IPS DF 6.9 (cell line): ENCODE measurements at places on chromosomes 4 and X.

DNA sequence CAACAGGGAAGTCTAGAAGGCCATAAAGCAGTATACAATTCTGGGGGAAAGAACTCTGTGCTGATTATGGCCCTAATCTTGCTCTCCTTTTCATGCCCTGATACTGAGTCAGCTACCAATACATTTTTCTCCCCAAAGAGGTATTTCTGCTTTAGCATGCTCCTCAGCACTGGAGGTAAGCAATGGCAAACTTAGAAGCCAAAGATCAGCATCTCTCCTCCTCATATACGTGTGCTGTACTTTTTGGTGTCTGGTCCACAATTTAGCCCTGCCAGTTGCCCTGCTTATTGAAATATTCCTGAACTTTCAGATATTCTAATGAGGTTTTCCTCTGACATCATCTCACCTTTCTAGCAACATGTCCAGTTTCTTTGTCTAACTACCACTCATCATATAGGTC lies 226.2 kb downstream of the FSTL5 start:
- DNase-seq: no peak
- H3K36me3 ChIP-seq: no peaks in the 10 kb centered on the region
- H3K4me3 ChIP-seq: no peak overlapping the region
- no peaks in the 10 kb centered on the region for H3K27me3 ChIP-seq

- DNase-seq: no peak
- no peaks in the 10 kb centered on the region for H3K36me3 ChIP-seq
- no peaks in the 10 kb centered on the region for H3K4me1 ChIP-seq
- H3K27ac ChIP-seq: no peak overlapping the region
- H3K4me3 ChIP-seq: no peak overlapping the region
These were observed 379.5 kb downstream of the ZIC3 start for GRCh38 chrX:137945470-137945869.

- H3K36me3 ChIP-seq: no peaks in the 10 kb centered on the region
- H3K4me1 ChIP-seq: no peaks in the 10 kb centered on the region
- H3K4me3 ChIP-seq: no peak overlapping the region
- no peaks in the 10 kb centered on the region for H3K27me3 ChIP-seq
These were observed 99.6 kb upstream of the INTU start for GRCh38 chr4:127533028-127533700.

DNA sequence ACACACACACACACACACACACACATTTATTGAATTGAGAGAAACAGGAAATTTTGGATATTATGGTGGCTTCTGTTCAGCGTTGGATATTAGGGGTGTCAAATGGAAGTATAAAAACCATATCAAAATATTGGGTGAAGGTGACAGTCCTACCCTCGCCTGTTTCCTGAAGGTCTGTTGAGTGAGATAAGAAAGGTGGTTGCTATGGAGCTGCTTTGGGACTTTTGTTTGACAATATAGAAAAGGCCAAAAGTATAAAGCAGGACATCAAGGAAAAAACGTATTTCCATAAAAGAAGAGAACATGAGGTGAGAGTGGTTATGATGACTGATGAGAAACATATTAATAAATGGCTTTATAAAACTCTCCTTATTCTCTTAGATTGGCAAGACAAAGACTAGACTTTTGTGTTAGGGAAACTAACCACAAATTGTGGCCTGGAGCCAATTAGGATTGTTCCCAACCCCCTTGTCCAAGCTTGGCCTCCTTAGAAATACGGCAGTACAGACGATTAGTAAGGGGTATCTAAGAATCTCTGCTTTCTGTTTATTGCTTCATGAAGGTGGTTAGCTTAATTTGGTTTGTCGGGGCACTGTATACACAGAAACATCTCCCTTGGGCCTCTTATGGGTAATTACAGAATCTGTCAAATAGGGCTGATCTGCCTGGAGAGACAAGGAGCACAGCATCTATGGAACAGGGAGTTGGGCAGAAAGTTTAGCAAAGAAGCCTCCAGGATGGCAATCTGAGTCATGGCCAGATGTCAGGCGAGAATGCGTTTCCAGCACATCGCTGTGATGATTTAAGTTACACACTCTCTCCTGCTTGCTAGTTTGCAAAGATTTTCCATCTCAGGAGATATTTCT lies 198.0 kb downstream of the CBR4 start:
- no peaks in the 10 kb centered on the region for H3K36me3 ChIP-seq
- no peak overlapping the region for H3K4me3 ChIP-seq
- no peaks in the 10 kb centered on the region for H3K27me3 ChIP-seq
- no peak for DNase-seq

GRCh38 chr4:17650406-17650805 lies 36.0 kb downstream of the MED28 start:
- no peaks in the 10 kb centered on the region for H3K4me1 ChIP-seq
- H3K27ac ChIP-seq: no peak overlapping the region
- H3K36me3 ChIP-seq: no peaks in the 10 kb centered on the region
- no peak for DNase-seq
- H3K27me3 ChIP-seq: no peaks in the 10 kb centered on the region

GRCh38 chr4:44544158-44544557 lies 95.5 kb upstream of the KCTD8 start:
- H3K27me3 ChIP-seq: no peaks in the 10 kb centered on the region
- no peak overlapping the region for H3K4me3 ChIP-seq
- DNase-seq: no peak
- H3K27ac ChIP-seq: no peak overlapping the region

DNA sequence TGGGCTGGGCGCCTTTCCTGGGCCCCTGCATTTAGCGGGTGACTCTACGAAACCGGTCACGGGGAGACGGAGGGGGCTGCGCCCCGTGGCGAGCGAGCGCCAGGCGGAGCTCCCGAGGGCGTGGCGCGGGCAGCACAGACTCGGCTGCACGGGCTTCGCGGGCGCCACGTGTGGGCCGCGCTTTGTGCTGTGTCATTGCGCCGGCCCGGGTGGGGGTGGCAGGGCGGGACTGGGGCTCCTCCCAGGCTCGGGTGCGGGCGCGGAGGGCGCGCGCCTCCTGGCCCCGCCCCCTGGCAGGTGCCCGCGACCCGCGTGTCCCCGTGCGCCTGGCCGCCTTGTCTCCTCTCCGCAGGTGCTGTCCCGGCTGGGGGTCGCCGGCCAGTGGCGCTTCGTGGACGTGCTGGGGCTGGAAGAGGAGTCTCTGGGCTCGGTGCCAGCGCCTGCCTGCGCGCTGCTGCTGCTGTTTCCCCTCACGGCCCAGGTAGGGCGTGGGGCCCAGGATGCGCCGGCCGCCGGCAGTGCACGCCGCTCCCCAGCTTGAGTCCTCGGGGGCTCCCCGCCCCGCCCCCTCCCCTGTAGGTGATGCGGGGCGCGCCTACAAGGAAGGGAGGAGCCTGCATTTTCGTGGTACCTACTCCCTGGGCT lies 651 bp downstream of the UCHL1 start:
- H3K4me3 ChIP-seq: peak overlapping the region; percentile 71
- 0 out of 2 replicates have a peak, but pooled peaks cover 3% of the 10 kb centered on the region for H3K4me1 ChIP-seq
- H3K36me3 ChIP-seq: peaks cover 25% of the 10 kb centered on the region
- DNase-seq: peak; percentile 18
- H3K27me3 ChIP-seq: no peaks in the 10 kb centered on the region

DNA sequence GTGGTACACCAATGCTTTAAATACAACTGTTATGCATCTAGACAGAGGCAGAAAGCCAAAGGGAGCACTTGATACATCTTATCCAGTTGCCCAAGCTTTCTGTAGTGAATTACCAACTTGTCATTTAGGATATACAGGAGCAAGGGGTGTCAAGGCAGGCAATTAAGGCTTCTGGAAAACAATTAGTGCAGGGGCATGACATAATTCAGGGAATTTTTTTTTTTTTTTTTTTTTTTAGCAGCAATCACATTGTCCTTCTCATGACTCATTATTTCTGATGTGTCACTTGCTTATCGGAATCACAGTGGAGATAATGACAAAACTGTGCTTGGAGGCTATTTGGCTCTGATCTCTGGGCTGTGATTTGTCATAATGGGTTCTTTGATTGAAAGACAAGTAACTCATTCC lies 259.5 kb downstream of the ARHGAP24 start:
- H3K27ac ChIP-seq: no peak overlapping the region
- no peak for DNase-seq
- 0 out of 2 replicates have a peak, but pooled peaks cover 2% of the 10 kb centered on the region for H3K4me1 ChIP-seq
- no peaks in the 10 kb centered on the region for H3K36me3 ChIP-seq
- no peaks in the 10 kb centered on the region for H3K27me3 ChIP-seq

DNA sequence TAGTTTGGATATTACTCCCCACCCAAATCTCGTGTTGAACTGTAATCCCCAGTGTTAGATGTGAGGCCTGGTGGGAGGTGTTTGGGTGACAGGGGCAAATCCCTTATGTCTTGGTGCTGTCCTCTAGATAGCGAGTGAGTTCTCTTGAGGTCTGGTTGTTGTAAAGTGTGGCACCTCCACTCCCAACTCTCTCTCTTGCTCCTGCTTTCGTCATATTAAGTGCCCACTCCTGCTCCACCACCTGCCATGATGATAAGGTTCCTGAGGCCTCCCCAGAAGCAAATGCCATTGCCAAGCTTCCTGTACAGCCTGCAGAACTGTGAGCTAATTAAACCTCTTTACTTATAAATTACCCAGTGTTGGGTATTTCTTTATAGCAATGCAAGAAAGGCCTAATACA lies 944.3 kb downstream of the ADGRL3 start:
- no peak for DNase-seq
- H3K4me1 ChIP-seq: no peaks in the 10 kb centered on the region
- H3K36me3 ChIP-seq: no peaks in the 10 kb centered on the region
- H3K27me3 ChIP-seq: no peaks in the 10 kb centered on the region
- H3K4me3 ChIP-seq: no peak overlapping the region
- no peak overlapping the region for H3K27ac ChIP-seq

- no peak overlapping the region for H3K4me3 ChIP-seq
- DNase-seq: no peak
- H3K27me3 ChIP-seq: no peaks in the 10 kb centered on the region
These were observed 81.9 kb downstream of the VCX2 start for GRCh38 chrX:8089141-8089540.

DNA sequence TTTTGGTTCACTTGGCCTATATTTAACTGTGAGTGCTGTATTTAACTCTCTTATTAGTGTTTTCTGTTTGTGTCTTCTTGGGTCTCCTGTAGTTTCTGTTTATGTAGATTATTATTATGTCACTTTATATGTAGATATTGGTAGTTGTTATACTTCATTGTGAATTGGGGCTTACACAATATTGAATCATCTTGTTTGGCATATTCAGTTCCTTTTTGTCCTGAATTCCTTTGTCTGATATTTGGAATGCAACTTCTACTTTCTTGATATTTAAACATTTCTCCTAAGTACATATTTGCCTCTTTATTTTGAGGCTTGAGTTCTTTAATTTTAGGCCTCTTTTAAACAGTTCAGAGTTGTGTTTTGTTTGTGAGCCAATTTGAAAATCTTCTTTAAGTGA lies 544.8 kb upstream of the ADGRL3 start:
- H3K27me3 ChIP-seq: no peaks in the 10 kb centered on the region
- no peak overlapping the region for H3K4me3 ChIP-seq
- H3K4me1 ChIP-seq: no peaks in the 10 kb centered on the region
- no peaks in the 10 kb centered on the region for H3K36me3 ChIP-seq
- DNase-seq: no peak

GRCh38 chr4:95599777-95600400 lies 51.1 kb upstream of the UNC5C start:
- H3K27me3 ChIP-seq: no peaks in the 10 kb centered on the region
- no peaks in the 10 kb centered on the region for H3K36me3 ChIP-seq
- no peak for DNase-seq
- H3K27ac ChIP-seq: no peak overlapping the region

DNA sequence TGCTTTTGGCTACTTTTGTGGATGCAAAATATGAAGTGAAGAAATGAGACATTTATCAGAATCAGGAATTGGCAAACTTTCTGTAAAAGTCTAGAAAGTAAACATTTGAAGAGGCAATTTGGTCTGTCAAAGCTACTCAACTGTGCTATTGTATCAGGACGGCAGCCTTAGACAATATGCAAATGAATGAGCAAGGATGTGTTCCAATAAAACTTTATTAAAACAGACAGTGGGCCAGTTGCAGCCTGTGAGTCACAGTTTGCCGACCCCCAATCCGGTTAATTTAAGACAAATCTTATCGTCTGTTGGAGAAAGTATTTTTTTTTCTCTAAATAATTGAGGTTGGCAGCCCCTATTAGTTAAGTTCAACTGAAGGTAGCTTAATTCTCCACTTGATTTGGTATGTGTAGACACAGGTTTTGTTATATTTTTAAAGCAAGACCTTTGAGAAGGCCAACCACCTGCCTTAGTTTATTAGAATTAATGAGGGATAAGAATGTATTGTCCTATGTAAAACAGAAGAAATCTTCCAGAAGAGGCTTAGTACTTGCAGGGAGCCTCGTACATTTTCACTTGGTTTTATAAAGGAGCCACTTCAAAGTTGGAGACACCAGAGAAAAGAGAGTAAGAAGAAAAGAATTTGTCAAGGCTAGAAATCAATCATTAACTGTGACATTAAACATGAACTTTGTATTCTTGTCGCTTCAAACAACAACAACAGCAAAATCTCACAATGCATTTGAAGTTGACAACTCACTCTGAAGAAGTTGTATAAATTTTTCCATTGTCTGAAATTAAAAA lies 81.6 kb upstream of the FAT1 start:
- no peaks in the 10 kb centered on the region for H3K36me3 ChIP-seq
- DNase-seq: no peak
- no peak overlapping the region for H3K4me3 ChIP-seq
- H3K4me1 ChIP-seq: no peaks in the 10 kb centered on the region
- no peak overlapping the region for H3K27ac ChIP-seq
- no peaks in the 10 kb centered on the region for H3K27me3 ChIP-seq

GRCh38 chr4:125314676-125315575 lies at the start of gene FAT4:
Gene FAT4, plus strand, starts transcription at chr4:125314955. Its CDS starts 1,457 bp downstream, at chr4:125316412.
- peaks cover 3% of the 10 kb centered on the region; the same call in 1 of the 2 replicates for H3K4me1 ChIP-seq
- peaks cover 10% of the 10 kb centered on the region; the same call in 1 of the 2 replicates for H3K27me3 ChIP-seq
- DNase-seq: no peak
- H3K4me3 ChIP-seq: peak within 1 kb of the TSS; percentile 67
- H3K27ac ChIP-seq: no peak within 1 kb of the TSS

DNA sequence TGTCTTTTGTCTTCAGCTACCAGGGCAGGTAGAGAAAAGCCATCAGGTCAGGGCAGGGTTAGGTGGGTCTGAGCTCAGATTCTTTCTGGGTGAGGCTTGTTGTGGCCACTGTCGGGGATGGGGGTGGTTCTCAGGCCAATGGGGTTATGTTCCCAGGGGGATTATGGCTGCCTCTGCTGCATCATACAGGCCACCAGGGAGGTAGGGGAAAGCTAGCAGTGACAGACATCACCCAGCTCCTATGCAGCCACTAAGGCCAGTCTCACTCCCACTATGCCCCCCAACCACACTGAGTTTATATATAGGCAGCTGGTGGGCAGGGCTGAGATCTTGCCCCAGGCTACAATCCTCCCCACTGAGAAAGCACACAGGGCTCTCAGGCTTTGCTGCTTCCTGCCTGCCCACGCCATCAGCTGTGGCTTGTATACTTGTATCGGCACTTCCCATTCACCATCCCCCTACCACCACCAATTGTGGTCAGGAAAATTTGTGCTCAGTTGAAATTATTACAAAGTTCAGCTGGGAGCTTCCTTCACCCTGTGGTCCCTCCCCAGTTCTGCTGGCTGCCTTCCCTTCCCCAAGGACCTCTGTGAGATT lies 72.6 kb upstream of the PTPN13 start:
- no peaks in the 10 kb centered on the region for H3K27me3 ChIP-seq
- no peaks in the 10 kb centered on the region for H3K36me3 ChIP-seq
- H3K27ac ChIP-seq: no peak overlapping the region
- H3K4me1 ChIP-seq: no peaks in the 10 kb centered on the region
- H3K4me3 ChIP-seq: no peak overlapping the region
